ENCODE measurements at places on chromosomes 11 and 22.

DNA sequence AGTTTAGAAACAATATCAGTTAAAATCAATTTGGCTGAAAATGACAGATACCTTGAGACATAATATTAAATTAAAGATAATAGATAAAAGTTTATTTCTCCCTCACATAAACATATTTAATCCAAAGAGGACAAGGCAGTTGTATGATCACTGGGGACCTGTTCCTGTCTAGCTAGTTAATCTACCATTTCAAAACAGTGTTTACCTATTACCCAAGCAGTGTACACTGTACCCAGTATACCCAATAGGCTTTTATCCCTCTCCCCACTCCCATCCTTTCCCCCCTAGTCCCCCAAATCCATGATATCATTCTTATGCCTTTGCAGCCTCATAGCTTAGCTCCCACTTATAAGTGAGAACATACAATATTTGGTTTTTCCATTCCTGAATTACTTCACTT, 229.7 kb upstream of the LARGE1 start:
- no peak for DNase-seq

DNA sequence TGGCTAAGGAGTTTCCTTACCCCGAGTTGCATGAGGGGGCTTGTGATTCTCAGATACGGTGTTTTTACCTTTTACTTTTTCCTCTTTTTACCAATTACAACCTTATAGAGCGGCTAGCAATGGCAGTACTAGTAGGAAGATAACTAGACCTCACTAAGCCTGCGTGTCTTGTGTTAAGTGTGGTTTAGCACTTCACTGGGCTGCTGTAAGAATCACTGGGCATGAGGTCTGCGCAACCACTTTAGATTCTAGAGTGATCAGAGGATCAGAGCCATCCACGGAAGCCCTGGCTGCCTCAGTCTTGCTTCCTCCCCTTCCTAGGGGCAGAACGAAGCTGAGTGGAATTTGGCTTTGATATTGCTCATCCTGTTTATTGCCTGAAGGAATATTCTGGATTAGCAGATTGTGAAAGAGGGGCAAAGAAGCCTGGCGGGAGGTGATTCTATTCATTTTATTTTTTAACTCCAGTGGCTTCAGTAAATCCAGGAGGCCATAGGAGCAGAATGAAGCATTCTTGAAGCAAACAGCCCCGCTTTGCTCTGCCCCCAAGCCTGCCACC, 88.5 kb downstream of the GRAMD1B start:
- no peak for DNase-seq

- no peak for DNase-seq
Measured at GRCh38 chr22:47245786-47246185, 483.3 kb downstream of the TBC1D22A start.

GRCh38 chr11:127632976-127633680, 632.6 kb upstream of the KIRREL3 start:
- DNase-seq: no peak

DNA sequence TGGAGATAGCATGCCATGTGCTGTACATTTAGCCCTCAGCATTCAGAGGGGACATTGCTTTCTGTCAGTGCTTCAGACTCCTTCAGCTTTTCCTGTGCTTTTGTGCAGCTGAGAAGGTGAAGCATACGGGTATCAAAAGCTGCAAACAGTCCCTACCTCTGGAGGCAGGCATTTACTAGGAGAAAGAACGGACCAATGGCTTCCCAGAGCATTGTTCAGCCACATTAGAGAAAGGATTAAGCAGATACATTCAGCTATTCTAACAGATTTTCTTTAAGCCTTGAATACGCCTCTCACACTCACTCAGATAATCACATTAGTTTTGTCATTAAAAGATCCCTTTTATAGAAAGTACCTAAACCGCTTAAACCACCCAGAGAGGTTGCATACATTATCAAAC, 80.7 kb upstream of the FAM181B start:
- no peak for DNase-seq

DNA sequence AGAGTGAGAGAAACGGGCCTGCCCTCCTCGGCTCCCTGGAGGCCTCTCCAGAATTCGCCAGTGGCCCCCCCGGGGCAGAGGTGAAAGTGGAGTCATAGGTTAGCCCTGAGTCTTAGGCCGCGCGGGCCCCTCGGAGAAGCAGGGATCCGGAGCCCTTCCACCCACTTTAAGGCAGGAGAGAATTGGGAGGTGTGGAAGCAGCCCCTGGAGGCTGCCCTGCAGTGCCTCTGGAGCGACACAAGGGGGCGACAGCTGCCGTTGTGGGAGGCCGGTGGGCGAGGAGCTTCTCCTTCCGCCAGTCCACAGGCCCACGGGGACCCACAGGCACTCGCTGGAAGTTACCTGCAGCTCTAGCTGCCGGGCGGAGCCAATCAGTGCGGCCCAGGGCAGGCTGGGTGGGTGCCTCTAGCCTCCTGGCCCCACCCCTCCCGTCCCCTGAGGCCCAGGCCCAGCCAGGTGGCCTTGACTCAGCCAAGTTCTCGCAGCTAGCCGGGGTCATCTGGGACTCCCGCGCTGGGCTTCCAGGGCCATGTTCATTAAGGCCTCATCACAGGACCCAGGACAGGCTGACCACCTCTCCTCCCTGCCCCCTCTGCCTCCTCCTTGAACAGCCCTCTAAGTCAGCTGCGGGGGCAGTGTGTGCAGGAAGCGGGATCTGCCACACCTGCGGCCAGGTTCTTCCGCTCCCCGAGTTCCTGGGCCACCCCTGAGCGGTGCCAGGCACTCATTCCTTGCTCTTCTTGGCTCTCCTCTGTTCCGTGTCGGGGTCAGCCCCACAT, 5.0 kb downstream of the DGKZ start:
- no peak for DNase-seq

DNA sequence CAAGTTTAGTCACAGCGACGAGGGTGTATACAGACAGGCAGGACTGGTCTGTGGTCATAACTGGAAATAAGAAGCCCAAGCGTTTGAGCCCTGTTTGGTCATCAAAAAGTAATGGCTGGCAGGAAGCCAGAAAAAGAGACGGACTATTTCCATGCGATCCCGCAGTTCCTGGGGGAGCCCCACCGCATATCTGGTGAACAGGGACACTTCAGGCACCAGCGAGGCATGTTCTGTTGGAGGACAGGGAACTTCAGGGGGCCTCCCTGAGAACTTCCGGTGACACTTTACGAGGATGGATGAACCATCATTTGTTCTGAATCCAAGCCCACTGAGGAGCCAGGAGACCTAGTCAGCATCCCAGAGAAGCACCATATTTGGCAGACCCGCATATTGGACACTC, 29.7 kb upstream of the TRIM29 start:
- DNase-seq: no peak

- DNase-seq: no peak
Measured at GRCh38 chr22:38346506-38346905, 29.3 kb upstream of the CSNK1E start.

DNA sequence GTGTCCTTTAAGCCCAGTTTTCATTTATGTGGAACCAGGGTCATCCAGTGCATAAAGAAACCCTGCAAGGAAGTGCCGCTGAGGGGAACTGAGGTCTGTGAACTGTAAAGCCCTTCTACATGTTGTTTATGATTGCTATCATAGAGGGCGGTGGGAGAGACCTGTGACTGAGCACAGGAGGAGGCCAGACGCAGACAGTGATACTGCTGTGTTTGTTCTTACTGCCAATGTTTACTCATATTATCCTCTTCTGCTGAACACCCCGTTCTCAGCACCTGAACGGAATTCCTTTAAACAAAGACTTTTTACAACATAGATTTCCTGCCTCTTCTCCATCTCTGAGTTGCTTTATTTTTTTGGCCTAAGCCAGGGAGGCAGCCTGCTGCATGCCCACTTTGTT, 967 bp upstream of the GALNT18 start:
- no peak for DNase-seq

DNA sequence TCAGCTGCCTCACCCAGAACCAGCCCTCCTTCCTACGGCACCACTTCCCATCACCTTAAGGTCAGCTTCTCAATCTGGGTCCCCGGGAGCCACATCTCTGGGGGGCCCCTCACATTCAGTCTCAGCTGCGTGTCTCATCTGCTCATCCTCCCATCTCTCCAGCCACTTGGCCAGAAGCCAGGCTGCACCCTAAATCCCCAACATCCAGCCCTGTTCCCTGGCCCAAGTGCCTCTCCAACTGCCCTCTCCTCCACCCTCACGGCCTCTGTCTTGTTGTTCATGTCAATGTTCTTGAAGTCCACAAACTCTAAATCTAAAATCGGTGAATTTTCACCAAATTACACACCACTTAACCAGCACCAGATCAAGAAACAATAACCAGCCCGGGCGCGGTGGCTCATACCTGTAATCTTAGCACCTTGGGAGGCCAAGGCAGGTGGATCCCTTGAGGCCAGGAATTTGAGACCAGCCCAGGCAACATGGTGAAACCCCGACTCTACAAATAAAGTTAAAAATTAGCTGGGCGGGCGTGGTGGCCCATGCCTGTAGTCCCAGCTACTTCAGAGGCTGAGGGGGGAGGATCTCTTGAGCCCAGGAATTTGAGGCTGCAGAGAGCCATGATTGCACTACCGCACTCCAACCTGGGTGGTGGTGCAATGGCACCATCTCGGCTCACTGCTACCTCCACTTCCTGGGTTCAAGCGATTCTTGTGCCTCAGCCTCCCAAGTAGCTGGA, 33.7 kb downstream of the A4GALT start:
- no peak for DNase-seq

DNA sequence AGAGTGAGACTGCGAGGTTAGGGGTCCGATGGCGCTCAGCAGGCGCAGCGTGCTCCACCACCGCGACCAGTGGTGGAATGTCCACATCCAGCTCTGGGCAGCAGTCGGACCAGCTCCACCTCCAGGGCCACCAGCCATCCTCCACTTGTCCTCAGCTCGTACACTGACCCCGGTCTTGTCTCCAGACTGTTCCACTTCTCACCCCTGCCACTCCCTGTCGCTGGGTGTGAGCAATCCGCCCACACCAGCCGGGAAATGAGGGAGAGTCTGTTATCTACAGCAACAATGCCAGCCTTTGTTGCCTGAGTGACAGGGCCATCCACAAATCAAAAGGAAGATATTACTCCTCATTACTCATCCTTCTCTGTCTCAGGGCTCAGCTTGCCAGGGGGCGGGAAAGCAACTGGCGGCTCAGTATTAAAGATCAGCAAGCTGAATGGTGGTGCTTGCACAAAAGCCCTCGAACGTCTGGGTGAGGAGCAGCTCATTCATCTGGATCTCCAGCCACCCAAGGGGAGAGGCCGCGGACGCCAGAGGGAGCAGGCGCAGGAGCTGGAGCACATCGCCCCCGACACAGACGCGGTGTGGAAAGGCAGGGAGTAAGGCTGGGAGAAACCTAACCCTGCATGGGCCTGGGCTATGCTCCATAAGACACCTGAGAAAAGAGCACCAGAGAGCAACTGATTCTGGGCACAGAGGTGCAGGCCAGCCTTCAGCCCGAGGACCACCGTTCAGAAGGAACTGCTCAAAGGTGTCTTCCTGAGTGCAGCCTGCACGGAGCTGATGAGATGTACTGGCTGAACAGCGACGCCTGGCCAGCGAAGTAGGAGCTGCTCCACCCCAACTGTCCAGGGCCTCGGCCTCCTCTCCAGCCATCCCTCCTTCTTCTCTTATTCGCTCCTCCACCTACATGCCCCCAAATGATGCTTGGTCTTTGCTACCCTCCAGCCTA, 21.9 kb downstream of the IGSF9B start:
- DNase-seq: no peak

DNA sequence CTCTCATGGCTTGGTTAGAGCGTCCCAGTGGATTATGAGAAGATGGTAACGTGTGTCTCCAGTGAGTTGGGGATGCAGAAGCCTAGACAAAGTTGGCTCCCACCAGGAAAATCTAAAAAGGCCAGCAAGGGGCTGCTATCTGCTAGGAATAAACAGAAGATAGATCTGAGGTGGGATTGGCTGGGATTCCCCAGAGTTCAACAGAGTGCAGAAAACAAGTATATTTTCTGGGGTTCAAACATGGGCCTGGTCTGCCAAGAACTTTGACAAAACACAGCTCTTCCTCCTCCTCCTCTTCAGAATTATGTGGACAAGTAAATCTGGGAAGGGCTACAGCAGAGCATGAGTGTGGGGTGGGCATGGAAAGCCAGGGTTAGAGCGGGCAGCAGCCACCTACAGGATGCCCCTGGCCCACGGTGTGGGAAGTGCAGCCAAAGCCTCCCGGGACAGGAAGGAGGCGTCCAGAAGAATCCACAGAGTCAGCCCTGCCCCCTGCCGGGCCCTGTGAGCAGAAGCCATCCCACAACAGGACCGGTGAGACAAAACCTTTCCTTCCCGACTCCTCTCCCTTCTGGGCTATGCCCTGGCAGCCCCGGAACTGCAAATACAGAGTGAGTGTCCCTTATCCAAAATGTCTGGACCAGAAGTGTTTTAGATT, 67.1 kb downstream of the CD82 start:
- no peak for DNase-seq

DNA sequence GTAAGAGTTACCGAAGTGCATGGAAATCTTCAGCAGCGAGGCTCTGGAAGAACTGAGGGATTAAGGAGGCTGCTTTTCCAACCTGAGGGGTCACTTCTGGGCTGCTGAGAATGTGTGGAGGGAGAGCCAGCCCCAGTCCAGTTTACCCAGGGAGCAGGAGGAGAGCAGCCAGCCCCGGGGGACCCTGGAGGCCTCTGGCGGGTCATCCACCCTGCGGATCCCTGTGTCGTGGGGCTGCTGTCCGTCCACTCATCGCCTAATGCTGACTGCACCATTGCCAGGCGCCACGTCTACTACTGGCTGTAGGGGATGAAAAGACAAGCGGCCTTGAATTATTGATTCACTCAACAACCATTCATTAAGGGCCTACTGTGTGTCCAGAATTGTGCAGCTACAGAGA, 228.7 kb upstream of the TBCEL start:
- no peak for DNase-seq

- no peak for DNase-seq
Measured at GRCh38 chr11:115202074-115202473, 302.1 kb downstream of the CADM1 start.

DNA sequence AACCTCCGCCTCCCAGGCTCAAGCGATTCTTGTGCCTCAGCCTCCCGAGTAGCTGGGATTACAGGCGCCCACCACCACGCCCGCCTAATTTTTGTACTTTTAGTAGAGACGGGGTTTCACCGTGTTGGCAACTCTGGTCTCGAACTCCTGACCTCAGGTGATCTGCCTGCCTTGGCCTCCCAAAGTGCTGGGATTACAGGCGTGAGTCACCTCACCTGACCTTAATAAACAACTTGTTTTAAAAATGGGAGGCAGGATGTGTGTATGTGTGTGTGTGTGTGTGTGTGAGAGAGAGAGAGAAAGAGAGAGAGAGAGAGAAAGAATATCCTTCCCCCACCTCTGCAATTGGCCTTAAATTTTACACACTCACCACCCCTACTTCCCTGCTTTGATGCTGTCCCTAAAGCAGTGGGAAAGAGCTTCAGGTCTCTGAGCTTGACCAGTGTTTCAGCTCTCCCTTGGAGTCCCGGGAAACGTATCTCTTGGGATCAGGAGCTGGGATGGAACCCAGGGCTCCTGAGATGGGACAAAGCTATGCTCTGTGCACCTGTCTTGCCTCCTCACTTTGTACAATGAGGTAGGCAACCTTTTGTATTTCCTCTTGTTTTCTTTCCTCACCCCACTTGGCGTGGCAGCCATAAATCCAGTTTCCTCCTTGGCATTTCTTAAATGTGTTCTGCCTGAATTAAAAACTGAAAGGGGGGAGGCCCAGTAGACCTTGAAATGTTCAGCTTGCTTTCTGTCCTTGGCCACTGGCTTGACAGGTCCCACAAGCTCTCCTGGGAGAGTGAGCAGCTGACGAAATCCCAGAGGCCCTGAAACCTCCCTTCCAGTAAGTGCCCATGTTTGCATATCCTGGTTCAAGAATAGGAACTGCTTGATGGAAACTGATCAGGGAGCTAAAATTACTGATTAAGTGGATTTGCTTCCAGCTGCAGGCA, 17.8 kb upstream of the XBP1 start:
- no peak for DNase-seq

Measured in SJSA1 (cell line).